CD14-positive monocyte (primary cell): ENCODE measurements at places on chromosomes 16 and 17.
A peak's percentile ranks its signal among the peaks of the same experiment; 100 is the strongest.

DNA sequence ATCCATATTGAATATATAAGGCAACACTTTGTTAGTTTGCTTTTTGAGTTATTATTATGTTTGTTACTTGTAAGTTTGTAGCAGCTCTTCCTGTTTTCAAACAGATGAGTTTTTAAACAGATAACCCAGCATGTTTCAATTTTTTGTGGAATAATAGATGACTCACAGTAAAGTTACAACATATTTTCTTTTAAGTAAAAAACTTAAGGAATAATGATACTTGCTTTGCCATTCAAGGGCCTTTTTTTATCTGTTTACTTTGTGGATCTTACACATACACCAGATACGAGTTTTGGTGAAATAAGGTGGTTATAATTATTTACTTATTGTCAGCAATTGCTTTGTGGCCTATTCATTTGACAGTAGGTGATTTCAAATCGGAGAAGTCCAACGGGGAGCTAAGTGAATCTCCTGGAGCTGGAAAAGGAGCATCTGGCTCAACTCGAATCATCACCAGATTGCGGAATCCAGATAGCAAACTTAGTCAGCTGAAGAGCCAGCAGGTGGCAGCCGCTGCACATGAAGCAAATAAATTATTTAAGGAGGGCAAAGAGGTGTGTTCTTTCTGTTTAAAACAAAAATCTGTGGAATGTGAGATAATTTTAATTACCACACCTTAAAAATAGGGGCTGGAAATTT lies 66.3 kb downstream of the BPTF start:
- DNase-seq, result no peak

DNA sequence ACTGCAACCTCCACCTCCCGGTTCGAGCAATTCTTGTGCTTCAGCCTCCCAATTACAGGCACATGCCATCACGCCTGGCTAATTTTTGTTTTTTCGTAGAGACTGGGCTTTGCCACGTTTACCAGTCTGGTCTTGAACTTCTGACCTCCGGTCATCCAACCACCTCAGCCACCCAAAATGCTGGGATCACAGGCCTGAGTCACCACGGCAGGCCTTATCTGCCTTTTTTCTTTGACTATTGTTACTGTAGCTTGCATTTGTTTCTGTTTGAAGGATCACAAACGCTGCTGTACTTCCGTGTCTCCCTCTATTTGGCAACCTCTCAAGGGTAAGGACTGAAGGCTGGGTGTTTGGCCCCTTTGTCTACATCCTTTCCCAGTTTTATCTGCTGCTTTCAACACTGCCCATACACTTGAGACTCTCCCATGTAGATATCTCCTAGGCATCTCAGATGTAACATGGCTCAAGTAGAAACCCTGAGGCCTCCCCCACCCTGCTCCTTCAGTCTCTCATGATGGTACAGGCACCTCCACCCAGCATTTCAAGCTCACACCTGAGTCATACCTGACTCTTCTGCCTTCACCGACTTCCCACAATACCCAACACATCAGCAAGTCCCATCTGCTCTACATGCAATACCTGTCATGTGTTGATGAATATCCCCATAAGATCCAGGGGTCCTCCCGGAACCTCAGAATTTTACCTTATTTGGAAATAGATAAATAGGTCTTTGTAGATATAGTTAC lies 219.0 kb downstream of the CPPED1 start:
- DNase-seq, result no peak

DNA sequence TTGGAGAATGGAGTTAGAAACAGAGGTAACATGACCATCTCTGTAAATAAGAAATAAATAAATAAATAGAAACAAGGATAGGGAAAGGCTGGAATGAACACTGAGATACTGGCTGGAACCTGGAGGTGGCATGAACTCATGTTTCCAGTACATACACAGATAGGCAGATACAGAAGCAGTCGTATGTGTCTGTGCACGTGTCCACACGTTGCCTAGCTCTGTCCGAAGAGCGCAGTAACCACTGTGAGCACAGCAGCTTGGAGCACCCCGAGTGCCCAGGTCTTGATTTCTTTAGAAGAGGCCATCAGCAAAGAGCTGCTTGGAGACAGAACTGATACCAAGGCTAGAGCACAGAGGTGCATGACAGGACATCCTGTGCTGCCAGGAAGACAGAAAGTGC lies 37.1 kb upstream of the SLC38A8 start:
- DNase-seq, result no peak

DNA sequence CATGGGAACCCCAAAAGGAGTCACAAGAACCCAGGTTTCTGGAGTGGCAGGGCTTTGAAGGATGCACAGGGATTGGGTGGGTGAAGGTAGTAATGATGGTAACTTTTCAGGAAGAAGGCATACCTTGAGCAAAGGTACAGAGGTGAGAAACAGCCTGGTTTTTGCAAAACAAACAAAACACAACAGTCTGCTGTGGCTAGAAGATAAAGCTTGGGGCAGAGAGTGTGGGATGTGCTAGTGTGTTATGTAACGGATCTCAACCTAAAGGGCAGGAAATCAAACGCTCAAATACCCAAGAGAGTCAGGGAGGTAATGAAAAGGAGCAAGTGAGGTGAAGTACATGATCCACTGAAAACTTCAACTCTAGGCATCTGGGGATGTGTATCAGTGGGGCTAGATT lies 4.6 kb downstream of the PTGES3L start:
- DNase-seq, result no peak

DNA sequence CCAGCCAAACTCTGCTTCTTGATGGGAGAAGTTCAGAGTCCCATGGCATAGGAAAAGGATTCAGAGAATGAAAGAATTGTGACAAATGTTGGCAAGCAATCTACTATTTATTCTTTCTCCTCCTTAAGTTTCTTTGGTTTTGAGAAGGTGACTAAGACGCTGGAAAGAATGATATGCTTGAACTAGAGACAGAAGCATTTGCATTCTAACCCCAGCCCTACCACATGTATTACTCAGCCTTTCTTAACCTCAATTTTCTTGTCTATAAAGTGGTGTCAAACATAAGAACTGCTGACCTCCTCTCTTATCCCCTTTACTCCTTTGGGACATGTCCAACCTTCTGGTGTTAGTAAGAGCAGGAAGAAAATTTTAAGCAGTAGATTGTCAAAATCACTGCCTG lies 124.7 kb downstream of the HS3ST2 start:
- DNase-seq, result no peak

DNA sequence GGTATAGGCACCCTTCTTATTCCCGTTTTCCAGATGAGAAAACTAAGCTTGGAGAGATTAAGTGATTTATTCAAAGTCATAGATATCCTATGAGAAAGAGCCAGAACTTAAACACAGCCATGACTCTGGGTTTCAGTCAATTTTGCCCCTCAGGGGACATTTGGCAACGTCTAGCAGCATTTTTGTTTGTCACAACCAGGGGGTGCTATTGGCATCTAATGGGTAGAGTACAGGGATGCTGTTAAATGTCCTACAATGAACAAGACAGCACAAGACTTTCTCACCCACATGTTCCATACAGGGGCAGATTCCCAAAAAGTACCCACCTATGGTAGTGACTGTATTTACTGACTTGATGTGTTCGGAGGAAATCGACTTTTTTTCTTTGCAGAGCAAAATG lies 4.8 kb upstream of the SHISA9 start:
- no peak for DNase-seq

DNA sequence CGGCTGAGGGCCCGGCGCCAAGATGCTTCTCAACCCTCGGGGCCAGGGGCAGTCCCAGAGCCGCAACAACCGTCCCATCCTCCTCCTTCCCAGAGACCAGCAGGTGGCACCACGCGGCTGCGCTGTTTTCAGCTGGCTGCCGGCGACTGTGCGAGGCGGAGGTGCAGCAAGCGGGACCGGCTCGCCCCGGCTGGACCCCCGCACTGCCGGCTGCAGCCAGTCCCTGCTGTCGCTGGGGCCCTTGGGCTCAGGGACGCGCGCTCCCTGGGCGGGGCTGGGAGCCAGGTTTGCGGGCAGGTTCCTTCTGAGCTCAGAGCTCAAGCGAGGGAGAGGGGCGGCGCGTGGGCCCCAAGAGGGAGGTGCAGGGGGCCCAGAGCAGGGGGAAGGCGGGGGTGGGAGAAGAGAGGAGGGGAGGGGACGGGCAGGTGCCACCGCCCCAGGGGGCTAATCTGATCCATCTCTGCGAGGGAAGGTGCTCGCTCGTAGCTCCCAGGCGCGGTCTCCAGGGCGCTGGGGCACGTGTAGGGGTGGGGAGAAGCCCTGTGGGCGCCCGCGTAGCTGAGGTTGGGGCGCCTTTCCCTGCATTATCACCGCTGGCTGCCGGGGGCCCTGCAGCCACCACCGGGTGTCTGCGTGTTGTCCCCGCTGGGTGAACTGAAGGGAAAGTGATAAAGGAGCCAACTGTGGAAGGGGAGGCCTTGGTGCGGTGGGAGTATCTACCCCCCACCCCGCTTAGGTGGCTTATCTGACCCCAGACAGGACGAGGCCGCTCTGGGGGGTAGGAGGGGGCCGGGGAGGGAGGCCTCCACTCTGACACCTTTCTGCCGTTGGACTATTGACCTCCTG lies 24.2 kb downstream of the STAT5A start:
- peak; percentile 68 for DNase-seq

- DNase-seq, result no peak
Observed at GRCh38 chr16:54783226-54783625, 147.4 kb upstream of the IRX5 start.

DNA sequence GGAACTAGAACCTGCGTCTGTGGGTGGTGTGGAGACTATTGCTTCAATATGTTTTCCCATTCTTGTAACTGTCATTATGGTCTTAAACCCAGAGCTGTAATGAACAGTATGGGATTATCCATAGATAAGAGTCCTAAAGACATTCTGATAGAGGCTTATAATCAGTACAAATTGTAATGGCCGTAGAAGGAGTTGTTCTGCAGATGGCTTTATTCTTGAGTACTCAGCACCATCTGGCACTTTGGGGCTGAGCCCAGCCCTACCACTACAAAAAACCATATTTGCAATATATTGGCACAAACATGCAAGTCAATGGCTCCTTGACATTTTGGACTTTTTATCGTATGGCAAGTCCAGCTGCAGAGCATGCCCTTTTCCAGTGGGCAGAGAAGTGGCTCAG lies 150.0 kb downstream of the HS3ST4 start:
- no peak for DNase-seq

- no peak for DNase-seq
Observed at GRCh38 chr17:77434136-77435114, 293.7 kb downstream of the SEC14L1 start.

DNA sequence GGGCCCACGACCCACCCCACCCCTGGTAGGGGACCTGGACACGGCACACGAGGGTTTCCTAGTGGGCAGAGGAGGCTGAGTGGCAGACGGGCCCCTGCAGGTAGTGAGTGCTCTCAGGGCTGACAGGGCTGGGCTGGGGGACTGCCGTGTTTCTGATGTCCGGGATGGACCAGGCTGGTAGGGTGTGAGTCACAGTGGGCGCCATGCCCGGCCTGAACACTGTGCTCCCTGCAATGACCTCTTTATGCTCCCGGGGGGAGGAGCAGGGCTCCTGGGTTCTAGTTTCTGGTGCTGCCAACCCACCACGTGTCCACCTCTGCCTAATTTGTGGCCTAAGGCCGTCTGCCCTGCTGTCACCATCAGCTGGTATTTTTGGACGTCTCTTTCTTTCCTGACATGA lies 26.3 kb downstream of the ARHGAP23 start:
- DNase-seq, result no peak

GRCh38 chr16:86345516-86345915 lies 164.8 kb upstream of the FOXF1 start:
- no peak for DNase-seq

- DNase-seq, result no peak
Observed at GRCh38 chr17:49715216-49715615, 7.5 kb upstream of the SLC35B1 start.

GRCh38 chr16:89047331-89048089 lies 46.1 kb upstream of the ACSF3 start:
- no peak for DNase-seq

GRCh38 chr16:85402910-85403692 lies 210.0 kb upstream of the GSE1 start:
- DNase-seq, result no peak

GRCh38 chr17:68290955-68291835 lies at the start of the genes ARSG and SLC16A6:
Gene ARSG, plus strand, starts transcription at chr17:68291495. Its CDS starts 15,999 bp downstream, at chr17:68307494.
Gene SLC16A6, minus strand, starts transcription at chr17:68291127. Its CDS starts 12,807 bp downstream, at chr17:68278320.
- peak; percentile 85 for DNase-seq

GRCh38 chr16:56776562-56776961 lies 46.6 kb downstream of the NUP93 start:
- DNase-seq, result no peak

DNA sequence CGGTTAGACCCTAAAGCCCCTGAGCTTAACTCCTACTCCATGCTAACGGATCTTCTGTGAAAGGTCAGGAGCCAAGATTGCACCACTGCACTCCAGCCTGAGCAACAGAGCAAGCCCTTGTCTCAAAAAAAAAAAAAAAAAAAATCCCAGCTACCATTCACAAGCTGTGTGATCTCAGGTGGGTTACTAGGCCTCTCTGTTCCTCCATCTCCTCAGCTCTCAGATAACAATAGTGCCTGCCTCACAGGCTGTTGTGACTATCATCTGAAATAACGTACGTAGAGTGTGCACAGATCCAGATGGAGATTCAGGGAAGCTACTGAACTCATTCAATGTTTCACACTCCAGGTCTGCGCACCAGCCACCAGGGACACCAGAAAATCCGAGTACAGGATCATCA lies 57.8 kb downstream of the C16orf95 start:
- no peak for DNase-seq

DNA sequence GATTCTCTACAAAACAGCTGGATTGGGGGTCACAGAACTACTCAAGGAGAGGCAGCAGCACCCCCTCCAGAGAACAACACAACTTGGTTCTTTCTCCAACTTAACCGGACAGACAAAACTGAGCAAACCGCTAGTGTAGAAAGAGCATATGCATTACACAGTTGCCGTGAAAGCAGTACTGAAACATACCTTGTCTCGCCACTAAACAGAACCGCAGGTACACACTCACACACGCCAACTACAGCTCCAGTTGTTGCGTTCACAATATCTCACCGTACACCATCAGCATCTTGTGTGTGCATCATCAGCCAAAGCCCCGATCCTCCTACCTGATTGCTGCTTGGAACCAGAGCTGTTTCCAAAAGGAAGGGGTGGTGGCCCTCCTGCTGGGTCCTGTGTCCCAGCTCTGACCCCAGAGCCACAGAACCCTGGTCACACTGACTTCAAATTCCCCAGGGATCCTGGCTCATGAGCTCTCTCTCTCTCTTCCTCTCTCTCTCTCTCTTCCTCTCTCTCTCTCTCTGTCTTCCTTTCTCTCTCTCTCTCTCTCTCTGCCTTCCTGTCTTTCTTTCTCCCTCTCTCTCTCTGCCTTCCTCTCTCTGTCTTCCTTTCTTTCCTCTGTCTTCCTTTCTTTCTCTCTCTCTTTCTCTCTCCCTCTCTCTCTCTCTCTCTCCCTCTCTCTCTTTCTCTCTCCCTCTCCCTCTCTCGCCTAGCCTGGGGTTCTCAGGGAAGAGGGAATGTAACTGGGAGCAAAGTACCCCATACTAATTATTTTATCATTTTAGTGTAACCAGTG lies 8.4 kb downstream of the PIMREG start:
- no peak for DNase-seq

GRCh38 chr17:77526259-77526711 lies 385.5 kb downstream of the SEC14L1 start:
- DNase-seq, result no peak
